ENCODE measurements at places on chromosomes 7 and 10.
A peak's percentile ranks its signal among the peaks of the same experiment; 100 is the strongest.

- no peak for DNase-seq
Measured at GRCh38 chr7:106625678-106626301, 35.2 kb downstream of the CCDC71L start.

DNA sequence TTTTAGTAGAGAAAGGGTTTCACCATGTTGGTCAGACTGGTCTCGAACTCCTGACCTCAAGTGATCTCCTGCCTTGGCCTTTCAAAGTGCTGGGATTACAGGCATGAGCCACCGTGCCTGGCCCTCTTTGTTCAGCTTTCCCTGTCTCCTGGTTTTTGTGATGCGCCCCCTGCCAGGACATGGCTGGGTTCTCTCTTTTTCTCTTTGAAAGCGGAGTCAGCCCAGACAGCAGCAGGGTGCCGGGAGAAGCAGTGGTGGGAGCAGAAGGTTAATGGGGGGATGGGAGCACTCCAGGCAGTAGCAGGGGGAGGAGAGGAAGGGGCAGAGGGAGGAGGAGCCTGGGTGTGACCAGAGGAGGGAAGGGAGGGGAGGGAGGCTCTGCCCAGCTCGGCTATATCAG is 1.8 kb downstream of the MUC3A start:
- no peak for DNase-seq

- peak; percentile 60 for DNase-seq
Measured at GRCh38 chr10:71383972-71384687, 12.6 kb upstream of the CDH23 start.

DNA sequence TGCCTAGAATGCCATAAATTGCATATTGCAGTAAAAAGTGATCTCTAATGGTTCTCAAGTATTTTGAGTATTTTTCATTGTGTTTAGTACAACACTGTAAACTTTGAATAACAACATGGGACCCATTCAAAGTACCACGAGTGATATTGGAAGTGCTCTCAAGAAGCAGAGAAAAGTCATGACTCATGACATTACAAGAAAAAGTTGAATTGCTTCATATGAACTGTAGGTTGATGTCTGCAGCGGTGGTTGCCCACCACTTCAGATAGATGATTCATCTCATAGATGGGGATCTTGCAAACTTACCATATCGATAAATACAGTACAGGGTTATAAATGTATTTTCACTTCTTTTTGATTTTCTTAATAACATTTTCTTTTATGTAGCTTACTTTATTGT is 33.9 kb downstream of the ENTPD1 start:
- no peak for DNase-seq

GRCh38 chr10:35092851-35093250 is 2.7 kb upstream of the CUL2 start:
- no peak for DNase-seq

- DNase-seq = no peak
Measured at GRCh38 chr7:78953090-78953489, 500.4 kb downstream of the MAGI2 start.

DNA sequence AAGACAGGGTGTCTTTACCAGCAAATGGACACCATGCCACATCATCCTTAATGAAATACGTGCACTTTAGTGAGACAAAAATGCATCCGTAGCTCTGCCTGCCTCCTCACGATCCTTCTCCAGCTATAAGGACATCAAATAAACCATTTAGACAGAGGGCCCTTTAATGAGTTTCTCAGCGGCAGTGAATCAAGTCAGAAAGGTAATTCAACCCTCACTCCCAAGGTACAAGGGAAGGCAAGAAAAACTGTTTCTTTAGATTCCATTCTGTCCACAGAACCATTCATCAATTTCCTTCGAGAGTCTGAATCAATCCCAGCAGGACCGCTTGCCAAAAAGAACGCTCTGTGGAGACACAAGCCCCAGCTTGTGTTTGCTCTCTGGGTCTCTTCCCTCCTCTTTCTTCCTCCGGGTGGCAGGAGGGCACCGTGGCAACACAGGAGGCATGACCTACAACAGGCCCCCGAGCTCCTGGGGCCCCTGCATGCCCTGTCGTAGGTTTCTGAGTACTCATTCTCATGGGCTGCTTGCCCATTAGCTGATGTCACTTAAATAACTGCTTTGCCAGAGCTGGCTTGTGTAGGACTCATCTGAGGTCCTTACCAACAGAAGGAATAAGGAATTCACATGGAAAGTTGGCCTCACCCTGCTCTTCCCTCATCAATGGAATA is 297.8 kb upstream of the PRKCQ start:
- DNase-seq = no peak

DNA sequence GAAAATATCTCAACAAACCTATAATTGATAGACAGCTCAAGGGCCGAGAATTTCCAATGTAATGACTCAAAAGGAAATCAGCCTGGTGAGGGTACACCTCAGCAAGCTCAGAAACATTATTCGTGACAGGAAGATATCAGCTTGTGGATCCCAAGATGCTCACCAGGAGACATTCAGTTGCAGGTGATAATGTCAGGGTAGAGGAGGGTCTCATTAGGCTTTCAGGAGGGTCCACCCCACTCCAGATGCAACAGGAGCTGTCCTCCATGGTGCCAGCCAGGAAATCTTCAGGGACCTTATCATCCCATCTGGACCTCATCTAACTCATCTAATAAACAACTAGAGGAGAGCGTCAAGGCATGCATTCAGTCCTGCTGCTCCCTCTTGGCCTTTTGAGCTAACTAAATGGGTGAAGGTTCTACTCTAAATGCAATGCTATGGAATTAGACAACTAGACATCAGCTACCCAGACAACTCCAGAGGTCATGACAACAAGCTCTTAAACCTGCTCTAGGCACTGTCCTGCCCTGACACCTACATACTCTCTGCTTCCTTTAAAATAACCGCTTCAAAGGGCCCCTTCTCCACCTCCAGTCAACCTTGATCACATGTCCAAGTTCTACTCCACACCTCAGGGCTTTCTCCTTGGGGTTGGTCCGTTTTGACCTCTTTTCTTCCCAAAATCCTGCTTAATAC is 4.3 kb upstream of the GIMAP5 start:
- DNase-seq = no peak

DNA sequence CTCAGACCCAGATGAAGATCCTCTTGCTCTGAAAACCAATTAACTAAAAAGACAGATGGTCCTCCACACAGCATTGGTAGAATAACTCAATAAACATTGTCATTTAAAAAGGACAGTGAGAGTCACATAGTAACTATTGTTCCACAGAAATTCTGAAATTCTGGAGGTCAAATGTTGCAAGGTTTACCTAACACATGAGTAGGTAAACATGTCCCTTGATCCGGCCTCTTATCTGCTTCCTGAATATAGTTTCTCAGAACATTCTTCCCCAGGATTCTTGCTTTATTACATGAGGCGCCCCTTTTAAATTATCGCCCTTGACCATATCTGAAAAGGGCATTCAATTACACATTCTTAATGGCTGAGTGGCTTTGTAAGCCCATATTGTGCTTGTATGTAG is 270.7 kb downstream of the SEMA3D start:
- DNase-seq = no peak

GRCh38 chr10:122018951-122019413 is 30.0 kb downstream of the TACC2 start:
- no peak for DNase-seq

DNA sequence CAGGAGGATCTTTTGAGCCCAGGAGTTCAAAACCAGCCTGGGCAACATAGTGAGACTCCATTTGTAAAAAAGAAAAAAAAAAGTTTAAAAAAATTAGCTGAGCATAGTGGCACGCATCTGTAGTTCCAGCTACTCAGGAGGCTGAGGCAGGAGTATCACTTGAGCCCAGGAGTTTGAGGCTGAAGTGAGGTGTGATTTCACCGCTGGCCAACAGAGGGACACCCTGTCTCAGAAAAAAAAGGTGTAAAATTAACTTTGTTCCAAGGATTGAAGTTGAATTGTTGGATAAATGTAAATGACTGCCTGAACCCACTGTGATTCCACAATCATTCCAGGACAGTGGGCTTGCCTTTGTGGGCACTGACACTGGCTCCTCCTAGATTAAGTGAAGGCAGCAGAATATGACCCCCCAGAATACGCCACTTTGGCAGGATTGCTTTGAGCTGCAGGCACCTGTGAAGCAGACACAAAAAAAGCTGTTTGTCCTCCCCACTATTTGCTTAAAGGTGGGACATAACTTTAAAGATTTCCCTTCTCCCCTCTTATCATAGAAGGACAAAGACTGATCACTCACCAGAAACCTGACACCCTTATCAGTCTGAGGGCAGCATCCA is 57.2 kb upstream of the FOXI2 start:
- DNase-seq = no peak

GRCh38 chr10:118276204-118276603 is 65.9 kb downstream of the FAM204A start:
- DNase-seq = no peak

DNA sequence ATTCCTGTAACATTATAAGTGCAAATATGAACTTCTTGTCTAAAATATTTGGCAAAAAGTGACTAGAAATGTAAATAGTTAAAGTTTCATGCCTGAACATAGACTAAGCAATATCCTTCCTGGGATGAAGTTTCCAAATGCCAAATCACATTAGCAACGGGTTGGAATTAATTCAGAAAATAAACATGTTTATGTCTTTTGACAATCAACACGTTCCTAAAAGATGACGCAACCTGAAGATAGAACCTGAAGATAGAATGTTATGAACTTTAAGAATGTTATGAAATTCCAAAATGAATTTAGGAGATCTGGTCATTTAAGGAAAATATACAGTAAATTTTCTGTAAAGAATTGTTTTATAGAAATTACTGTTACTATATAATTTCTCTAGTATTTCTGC is 9.2 kb downstream of the LAMB4 start:
- no peak for DNase-seq

- DNase-seq = no peak
Measured at GRCh38 chr7:151505433-151505832, 14.3 kb downstream of the RHEB start.

- no peak for DNase-seq
Measured at GRCh38 chr7:83178066-83178465, 15.4 kb upstream of the PCLO start.

GRCh38 chr7:80826520-80827238 is 92.2 kb downstream of the SEMA3C start:
- DNase-seq = no peak

GRCh38 chr7:140689199-140690152 is 7.0 kb upstream of the NDUFB2 start:
- DNase-seq = no peak

Data from activated naive CD4-positive, alpha-beta T cell (primary cell).